SK-MEL-5 (cell line): ENCODE measurements at places on chromosomes 2 and 18. TPM values are rescaled to one million over a fixed set of nuclear protein-coding genes. Genes with fewer than 3 reads are reported as not detected.

Gene GCG
- total RNA-seq: not detected in 2 replicates

- DNase-seq: no peak
These were observed 284.8 kb upstream of the CYRIA start for GRCh38 chr2:16950436-16950835.

DNA sequence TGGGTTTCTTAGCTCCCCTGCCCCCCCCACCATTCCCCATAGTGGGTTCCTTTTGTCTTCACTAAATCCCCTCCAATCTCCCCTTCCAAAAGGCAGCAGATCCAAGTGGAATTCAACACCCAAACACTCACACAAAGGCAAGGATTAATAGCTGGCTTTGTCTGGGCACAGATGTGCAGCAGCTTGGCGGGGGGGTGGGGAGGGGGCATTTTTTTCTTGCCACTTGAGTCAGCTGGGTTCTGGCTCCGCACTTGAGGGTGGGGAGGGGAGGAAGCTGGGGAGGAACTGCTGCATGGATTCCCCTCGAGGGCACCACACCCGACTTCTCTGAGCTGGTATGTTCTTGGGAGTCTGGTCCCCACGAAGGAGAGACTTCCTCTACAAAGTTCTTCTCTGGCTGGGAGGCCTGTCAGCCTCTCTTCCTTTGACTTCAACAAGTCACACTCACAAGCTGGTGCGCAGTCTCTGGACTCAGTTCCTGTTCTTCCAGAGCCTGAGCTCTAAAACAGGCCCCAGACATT lies 36.0 kb downstream of the SERTAD2 start:
- no peak for DNase-seq

DNA sequence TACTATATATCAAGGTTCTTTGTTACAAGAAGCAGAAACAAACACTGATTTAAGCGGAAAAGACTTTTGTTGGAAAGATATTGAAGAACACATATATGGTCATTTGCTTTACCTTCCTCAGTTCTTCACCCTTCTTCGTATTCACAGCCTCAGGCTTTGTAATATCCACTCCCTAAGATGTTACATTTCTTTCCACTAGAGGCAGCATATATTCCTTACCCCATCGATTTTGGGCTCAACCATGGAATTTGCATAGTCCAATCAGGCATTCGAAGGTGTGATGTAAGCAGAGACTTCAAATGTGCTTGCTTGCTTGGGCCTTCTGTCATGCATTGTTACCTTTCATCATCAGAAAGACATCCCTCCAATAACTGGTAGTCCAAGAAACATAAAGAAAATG lies 287.4 kb downstream of the PID1 start:
- DNase-seq: peak; percentile 22

Gene KCNK3
- total RNA-seq: not detected in 2 replicates

DNA sequence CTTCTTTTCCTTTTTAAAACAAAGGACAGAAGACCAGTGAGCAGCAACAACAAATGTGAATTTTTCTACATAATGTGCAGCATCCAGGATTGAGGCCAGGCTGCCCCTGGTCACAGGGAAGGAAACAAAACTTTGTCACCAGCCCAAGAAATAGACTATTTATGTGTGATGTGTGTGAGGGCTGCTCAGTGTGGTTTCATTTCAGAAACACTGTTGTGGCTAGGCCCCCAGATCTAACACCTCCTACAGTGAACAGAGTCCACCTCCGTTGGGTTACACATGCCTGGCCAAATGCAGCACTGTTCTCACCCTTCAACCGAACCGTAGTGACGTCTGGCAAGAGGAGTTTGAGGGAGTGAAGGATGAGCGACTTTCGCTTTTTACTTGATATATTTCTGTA lies 146.3 kb upstream of the RIOK3 start:
- DNase-seq: no peak

DNA sequence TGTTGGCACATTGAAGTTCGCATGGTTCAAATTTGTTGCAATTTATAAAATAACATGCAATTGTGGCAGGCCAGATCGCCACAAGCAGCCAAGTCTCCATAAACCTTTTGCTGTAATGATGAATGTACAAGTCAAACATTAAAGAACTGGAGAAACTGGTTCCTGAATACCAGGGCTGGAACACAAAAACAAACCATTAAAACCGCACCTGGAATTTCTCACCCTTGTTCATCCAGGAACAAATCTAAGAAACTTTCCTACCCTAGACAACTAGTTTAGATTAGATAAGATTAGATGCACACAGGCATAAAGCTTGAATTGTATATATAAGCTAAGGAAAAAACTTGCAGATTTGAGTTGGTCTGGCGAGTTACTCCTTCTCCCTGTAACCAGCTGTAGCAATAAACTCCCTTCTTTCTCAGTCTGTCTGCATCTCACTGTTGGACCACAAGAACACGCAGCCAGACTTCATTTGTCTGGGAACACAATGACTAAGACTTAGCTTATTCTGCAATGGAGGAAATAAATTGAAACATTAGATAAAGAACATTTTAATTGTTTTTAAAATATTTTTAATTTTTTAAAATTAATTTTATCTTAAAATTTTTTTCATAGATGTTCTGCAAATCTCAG lies 1835.5 kb upstream of the LRRTM1 start:
- DNase-seq: no peak

- no peak for DNase-seq
These were observed 1.5 kb upstream of the TRABD2A start for GRCh38 chr2:84882414-84882738.

Gene TTC39C
- total RNA-seq: 23.8 and 26.1 TPM in 2 replicates

Gene FTCDNL1
- 5.6 and 7.6 TPM in 2 replicates for total RNA-seq

DNA sequence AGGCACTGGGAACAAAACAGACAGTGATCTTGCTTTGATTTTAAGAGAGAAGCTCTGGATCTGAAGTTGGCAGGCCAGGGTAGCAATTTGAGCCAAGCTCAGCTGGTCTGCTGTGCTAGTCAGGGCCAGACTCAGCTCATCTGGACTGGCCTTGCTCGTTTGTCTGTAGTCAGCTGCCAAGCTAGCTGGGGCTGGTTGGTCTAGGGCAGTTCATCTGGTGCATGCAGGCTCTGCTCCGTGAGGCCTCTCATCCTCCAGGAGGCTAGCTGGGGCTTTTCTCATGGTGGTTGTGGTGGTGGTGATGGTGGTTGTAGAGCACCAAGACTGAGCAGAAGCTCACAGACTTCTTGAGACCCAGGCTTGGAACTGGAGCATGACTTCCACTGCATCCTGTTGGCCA lies 10.3 kb downstream of the FBLN7 start:
- no peak for DNase-seq

- no peak for DNase-seq
These were observed 100.5 kb downstream of the SPTBN1 start for GRCh38 chr2:54556621-54557121.

Gene HOXD10
- total RNA-seq: 1.3 TPM in 1 of 2 replicates, not detected in the other

Gene DES
- 0.13 TPM in 1 of 2 replicates, not detected in the other for total RNA-seq

- DNase-seq: no peak
These were observed 5.0 kb upstream of the CRYGB start for GRCh38 chr2:208150956-208151355.

Gene FHL2
- 36.5 and 40.7 TPM in 2 replicates for total RNA-seq

DNA sequence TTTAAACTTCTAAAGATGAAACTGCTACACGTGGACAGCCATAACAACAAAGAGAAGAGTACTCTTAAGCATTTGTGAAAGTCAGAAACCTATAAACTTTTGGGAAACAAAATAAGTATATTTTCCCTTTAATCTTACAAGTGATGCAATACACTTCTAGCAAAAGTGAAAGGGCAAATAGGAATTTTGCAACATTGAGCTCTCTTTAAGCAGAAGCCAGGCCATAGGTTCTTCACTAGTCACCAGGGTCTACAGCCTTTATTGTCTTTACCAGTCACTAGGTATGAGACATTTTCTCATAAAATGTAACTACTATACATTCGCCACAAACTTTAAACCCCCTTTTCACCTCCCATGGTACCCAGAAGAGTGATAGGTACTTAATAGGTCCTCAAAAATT lies 37.5 kb downstream of the SCN1A start:
- DNase-seq: no peak

DNA sequence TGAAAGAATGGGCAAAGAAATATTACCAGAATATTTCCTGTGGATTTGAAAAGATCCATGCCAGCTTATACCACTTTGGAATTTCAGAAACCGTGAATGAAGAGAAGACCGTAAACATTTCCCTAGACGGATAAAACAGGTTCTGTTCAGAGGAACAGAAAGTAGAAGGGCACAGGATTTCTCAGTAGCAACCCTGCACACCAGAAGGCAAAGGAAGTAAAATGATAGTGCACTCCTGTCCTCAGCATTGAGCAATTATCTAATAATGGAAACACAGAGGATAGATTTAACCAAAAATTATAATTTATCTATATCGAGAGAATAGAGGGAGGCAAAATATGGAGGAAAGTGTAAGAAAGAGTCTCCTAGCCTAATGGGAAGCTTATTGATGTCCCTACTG lies 87.0 kb upstream of the ITGA6 start:
- no peak for DNase-seq

Gene YWHAQ
- 245 and 253 TPM in 2 replicates for total RNA-seq

DNA sequence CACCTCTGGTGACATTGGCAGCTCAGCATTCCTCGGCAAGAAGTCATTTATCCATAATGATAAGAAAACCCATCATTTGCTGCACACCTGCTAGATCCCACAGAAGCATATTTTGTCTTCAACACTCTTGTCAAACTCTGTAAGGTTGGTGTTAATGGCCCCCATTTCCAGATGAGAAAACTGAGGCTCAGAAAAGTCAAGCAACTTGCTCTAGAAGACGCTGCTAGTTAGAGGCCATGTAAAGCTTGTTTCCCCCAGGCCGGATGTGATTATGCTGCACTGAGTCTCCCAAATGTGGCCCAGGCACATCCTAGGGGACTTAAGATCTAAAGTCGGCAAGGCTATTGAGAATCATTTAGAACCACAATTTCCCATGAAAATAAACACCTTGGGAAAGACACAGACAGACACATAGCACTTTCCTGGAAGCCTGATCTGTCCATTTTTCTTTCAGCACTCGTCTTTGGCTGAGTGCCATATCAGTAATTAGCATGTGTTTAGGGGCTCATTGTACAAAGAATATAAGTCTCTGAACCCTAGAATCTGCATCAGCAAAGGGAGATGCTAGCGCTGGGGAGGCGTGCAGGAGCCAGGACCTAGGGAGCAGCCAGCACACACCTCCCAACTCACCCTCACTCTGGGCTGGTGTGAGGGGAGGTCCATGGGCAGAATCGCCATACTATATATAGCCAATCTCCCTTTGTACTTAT lies 39.3 kb downstream of the C1QL2 start:
- no peak for DNase-seq

DNA sequence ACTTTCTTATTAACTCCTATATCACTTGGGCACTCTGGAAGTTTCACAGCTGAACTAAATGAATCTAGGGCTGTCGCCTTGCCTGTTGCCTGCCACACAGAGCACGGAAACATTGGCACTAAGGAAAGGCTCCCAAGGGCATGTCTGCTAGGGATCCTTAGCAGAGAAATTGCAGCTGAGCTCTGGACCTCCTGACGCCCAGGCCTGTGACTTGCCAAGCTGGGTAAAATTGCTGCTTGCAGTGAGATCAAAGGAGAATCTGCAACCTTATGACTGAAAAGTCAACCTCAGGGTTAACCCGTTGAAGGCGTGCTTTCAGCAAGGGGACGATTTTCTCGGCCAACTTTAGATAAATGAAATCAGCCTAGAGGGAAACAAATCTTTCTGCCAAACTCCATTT lies 189.8 kb downstream of the NCK2 start:
- DNase-seq: peak; percentile 87

GRCh38 chr18:75456199-75456631 lies 28.7 kb upstream of the SMIM21 start:
- DNase-seq: no peak

Gene ZNF514
- total RNA-seq: 6.8 and 7.5 TPM in 2 replicates

Gene ERBB4
- 0.32 and 0.75 TPM in 2 replicates for total RNA-seq

DNA sequence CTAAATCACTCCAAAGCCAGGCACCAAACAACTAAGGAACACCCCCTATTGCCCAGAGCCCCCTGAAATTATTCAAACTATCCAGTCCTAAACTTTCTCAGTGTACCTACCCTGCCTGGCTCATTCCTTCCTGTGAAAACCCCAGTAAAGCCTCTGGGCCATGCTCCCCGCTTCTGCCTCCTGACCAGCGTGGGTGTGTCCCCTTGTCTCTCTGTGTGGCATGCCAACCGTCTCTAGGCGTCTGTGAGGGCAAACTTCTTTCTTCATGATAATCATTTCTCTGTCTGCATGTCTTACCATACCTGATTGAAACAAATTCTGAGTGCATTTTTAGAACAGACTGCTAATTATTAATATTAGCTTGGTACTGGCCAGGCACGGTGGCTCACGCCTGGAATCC lies 109.0 kb upstream of the MSH2 start:
- DNase-seq: no peak

- no peak for DNase-seq
These were observed 277.7 kb upstream of the ERBB4 start for GRCh38 chr2:212816267-212816666.

Gene LONRF2
- 12.1 and 12.3 TPM in 2 replicates for total RNA-seq

DNA sequence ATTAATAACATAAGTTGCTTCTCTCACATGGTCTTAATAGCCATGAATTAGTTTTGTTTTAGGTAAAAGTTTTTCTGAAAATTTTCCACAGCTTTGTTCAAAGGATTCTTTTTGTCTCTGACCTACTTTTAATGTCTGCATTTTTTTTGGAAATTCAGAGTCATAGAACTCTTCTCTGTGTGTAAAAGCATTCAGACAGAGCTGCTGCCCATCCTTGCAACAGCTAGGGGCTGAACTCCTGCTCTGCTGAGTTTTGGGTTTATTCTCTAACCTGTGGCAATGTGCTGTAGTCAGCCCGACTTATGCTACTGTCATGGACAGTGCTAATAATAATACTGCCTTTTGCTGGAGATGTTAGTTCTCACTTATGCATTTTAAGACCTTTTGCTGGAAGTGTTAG lies 44.1 kb downstream of the RALBP1 start:
- DNase-seq: no peak

Gene PREB
- 95.3 and 98.1 TPM in 2 replicates for total RNA-seq

Gene CTLA4
- 1.8 and 4.1 TPM in 2 replicates for total RNA-seq

GRCh38 chr2:175362331-175362730 lies 180.8 kb upstream of the ATP5MC3 start:
- no peak for DNase-seq
